Stimulated activated CD4-positive, alpha-beta T cell treated with anti-CD3 and anti-CD28 coated beads, Interleukin-1b, Interleukin-23, amount 100 ng/mL, for 1 hour (primary cell): ENCODE measurements at places on chromosomes 5 and 9.

- no peak for DNase-seq
Observed at GRCh38 chr9:25472085-25472607, 206.1 kb downstream of the TUSC1 start.

GRCh38 chr5:149645725-149646124 lies 64.4 kb downstream of the ARHGEF37 start:
- DNase-seq = no peak

DNA sequence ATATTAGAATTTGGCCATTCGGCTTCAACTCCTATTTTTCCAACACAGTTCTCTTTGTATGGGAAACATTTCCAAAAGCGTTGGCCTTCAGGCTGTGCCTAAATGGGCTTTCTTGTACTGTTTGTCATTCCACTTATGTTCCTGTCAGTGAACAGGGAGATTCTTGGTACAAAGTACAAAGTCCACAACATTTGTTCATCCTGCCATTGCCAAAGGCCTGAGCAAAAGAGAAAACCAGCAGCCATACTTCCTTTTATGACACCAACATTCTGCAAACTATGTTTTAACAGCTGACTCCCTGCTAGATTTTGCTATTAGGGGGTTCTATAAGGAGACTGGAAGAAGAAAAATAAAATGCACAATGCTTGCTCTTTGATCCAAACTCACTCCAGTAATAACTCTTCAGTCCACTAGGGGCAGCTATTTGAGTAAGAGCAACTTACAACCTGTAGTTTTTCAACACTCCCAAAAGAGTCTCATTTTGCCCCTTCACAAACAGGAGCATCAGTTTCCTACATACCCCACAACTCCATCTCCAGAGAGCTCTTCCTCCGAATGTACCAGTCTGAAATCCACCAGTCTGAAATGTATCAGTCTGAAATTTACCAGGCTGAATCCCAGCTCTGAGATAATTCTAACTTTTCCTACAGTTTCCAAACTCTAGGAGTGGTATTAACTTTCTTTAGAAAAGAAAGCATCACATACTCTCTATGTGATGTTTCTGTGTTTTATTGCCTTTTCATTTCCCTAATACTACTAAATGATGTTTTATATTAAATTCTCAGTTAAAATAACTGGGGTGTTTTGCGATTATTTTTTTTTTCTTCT lies 693.8 kb downstream of the DNAH5 start:
- no peak for DNase-seq

DNA sequence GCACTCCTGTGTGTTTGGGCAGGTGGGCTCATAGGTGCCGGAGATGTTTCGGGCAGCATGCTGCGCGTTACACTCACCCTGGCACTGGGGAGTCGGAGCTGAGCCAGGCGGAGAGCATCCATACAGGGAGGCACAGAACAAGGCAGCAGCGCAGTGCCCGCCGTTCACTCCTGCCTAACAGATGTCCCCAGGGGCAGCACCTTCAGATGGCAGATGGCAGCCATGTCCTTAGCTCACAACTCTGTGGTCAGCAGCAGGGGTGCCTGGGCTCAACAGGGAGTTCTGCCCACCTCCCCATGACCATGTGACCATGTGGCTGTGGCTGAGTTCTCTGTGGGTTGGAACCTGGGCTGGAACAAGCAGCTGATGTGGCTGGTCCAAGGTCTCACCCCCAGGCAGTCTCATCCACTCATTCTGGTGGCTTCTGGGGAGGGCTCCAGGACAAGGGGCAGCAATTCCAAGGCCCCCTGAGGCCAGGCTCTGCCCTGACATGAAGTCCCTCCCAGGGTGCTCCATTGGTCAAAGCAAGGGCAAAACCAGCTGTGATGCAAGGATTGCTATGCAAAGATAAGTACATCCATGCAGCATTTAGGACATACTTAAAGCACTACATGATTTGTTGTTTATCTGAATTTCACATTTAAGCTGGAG lies 64.2 kb downstream of the MRPL36 start:
- DNase-seq = no peak

DNA sequence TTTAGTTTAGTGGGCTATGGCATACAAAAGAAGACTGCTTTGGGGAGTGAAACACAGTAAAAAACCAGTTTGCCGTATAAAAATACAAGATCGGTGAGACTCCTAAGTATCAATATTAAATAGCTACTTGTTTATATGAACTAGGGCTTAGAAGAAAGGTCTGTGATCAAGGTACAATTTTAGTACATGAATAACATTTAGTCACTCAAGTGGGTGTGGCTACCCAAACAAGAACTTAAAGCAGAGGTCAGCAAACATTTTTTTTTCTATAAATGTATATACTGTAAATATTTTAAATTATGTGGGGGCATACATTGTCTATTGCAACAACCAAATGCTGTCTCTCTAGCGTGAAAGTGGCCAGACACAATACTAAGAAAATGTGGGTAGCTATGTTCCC lies 1452.5 kb upstream of the NUDT12 start:
- DNase-seq = no peak
